ENCODE measurements at places on chromosomes 2 and 18.
A peak's percentile ranks its signal among the peaks of the same experiment; 100 is the strongest.

DNA sequence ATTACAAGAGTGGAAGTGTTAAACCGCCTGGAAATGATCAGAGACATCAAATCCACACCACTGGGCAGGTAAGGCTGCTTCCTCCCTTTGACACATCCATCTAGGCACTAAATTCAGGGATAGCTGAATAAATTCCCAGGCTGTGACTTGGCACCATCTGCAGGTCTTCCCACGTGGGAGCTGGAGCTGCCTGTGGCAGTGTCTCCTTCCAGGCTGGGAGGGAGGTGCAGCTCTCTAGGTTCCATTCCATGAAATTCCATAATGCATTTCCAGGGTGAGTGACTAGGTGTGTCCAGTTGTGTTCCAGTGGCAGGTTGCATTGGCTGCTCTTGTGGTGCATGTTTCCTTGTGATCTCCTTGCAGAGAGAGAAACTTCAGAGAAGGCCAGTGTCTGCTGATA, 188.9 kb upstream of the CXCR4 start:
- H3K27me3 ChIP-seq: no peaks in the 10 kb centered on the region
- H3K27ac ChIP-seq: no peak overlapping the region
- no peaks in the 10 kb centered on the region for H3K36me3 ChIP-seq
- no peak overlapping the region for H3K4me3 ChIP-seq
- no peak for DNase-seq

GRCh38 chr18:49814147-49814499, 790 bp upstream of the ACAA2 start:
- no peaks in the 10 kb centered on the region for H3K36me3 ChIP-seq
- peak; percentile 57 for DNase-seq
- H3K4me3 ChIP-seq: peak overlapping the region; percentile 90

GRCh38 chr2:231687133-231687852, 21.0 kb upstream of the PTMA start:
- no peaks in the 10 kb centered on the region for H3K4me1 ChIP-seq
- peaks cover 3% of the 10 kb centered on the region for H3K27me3 ChIP-seq
- peak; percentile 57 for DNase-seq
- no peaks in the 10 kb centered on the region for H3K36me3 ChIP-seq

- H3K27me3 ChIP-seq: no peaks in the 10 kb centered on the region
- H3K4me3 ChIP-seq: no peak overlapping the region
- H3K27ac ChIP-seq: no peak overlapping the region
- no peak for DNase-seq
Measured at GRCh38 chr2:2590141-2590540, 259.1 kb upstream of the MYT1L start.

DNA sequence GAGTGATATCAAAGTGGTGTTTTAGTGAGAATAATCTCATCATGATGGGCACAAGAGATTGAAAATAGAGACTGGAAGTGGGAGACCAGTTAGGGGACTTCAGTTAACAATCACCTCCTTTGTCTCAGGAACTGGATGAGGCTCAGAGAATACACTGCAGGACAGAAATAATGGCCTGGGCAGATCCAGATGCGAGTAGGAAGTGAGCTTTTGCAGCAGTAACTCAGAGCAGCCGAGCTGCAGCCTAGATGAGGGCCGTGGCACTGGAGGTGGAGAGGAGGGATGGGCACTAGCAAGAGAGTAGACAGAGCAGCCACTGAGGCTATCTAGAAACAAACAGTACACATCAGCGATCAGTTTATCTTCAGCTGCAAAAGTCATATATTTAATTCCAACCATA, 48.6 kb downstream of the CYB5A start:
- no peaks in the 10 kb centered on the region for H3K27me3 ChIP-seq
- no peaks in the 10 kb centered on the region for H3K36me3 ChIP-seq
- no peaks in the 10 kb centered on the region for H3K4me1 ChIP-seq
- no peak overlapping the region for H3K4me3 ChIP-seq
- no peak overlapping the region for H3K27ac ChIP-seq
- DNase-seq: no peak

DNA sequence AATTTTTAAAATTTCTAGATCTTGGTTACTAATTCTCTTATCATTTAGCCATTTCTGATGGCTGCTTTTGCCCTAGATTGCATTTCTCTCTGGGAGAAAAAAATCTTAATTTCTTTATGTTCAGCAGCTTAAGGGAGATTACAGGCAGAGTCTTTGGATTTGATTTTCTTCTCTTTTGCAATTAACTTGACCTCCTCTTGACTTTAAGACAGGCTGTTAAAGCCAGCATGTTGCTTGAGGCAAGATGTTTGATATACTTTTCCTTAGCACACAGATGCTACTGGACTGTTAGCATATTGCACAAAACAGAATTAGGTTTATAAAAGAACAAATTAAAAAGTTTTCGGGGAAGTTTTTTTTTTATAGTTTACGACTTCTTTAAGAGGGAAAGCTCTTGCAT, 50.0 kb downstream of the XRCC5 start:
- peaks cover 63% of the 10 kb centered on the region for H3K36me3 ChIP-seq
- no peak overlapping the region for H3K27ac ChIP-seq

GRCh38 chr2:27323596-27324285, 844 bp upstream of the MPV17 start:
- peak overlapping the region; percentile 97 for H3K4me3 ChIP-seq
- H3K27ac ChIP-seq: peak overlapping the region; percentile 95
- peaks cover 25% of the 10 kb centered on the region for H3K4me1 ChIP-seq

- no peak for DNase-seq
- no peak overlapping the region for H3K4me3 ChIP-seq
- peaks cover 86% of the 10 kb centered on the region for H3K4me1 ChIP-seq
- no peak overlapping the region for H3K27ac ChIP-seq
Measured at GRCh38 chr2:233426619-233427342, 72.5 kb downstream of the DGKD start.

DNA sequence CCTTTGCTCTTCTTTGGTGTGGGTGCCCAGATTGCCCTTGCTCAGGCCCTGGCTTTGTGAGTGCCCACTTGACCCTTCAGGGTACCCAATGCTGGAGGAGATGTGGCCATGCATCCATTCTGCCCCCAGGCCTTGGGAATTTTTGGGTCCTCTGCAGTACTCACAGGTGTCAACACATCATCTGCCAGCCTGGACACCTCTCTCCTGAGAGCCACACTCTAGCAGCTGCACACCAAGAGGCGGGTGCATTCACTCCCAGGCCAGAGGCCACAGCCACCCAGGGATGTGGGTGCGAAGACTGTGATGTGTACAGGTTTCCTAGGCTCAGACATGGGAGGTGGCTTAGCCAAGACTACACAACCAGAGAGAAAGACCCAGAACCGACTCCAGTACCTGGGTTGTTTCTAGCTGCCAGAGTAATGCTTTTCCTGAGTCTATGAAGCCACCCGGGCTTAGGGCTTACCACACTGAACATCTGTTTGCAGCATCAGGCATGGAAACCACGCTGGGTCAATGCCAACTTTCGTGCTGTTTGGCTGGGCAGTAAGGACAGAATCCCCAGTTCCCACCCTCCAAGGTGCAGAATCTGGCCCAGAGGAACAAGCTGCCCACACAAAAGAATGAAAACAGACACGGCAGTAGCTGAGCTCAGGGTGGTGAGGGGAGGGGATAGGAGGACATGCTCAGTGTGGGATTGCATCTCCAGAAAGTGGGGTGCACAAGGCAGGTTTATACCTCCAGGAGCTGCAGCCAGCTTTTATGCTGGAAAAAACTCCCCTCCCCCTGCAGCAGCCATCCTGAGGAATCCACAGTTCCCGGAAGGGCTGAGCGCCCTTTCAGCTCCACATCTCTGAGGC, 40.1 kb downstream of the KCNF1 start:
- no peak for DNase-seq
- H3K36me3 ChIP-seq: no peaks in the 10 kb centered on the region
- peaks cover 14% of the 10 kb centered on the region for H3K4me1 ChIP-seq
- H3K27me3 ChIP-seq: no peaks in the 10 kb centered on the region
- H3K4me3 ChIP-seq: no peak overlapping the region

DNA sequence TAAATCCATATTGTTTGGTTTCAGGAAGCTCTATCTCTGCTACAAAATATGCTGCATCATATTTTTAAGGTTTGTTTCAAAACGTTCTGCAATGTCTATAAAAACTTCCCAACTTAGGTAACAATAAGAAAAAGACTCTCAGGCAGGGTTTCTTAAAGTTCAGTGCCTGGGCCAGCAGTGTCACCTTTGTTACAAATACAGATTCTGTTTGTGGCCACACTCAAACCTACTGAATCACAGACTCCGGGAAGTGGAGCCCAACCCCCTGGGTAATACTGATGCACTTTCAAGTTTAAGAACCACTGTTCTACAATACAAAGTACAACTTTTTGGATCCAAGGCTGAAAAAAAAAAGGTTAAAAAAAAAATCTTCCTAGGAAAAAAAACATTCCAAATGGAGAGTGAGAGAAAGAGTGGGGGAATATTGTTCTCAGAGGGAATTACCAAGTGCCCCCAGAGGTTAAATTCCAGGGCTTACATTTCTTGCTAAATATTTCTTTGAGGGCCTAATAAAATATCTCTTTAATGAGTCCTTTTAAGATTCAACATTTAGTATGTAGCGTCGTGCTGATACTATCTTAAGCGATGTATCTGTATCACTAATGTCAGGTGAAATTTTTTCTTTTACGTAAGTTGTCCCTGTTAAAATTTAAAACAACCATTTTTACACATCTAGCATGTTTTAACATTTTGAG, 476.7 kb downstream of the TXNL1 start:
- no peak overlapping the region for H3K27ac ChIP-seq
- H3K4me3 ChIP-seq: no peak overlapping the region
- H3K27me3 ChIP-seq: no peaks in the 10 kb centered on the region
- no peak for DNase-seq

GRCh38 chr2:113757138-113757657, 756 bp upstream of the SLC35F5 start:
- H3K27ac ChIP-seq: peak overlapping the region; percentile 80
- DNase-seq: no peak
- H3K27me3 ChIP-seq: no peaks in the 10 kb centered on the region
- H3K4me3 ChIP-seq: peak overlapping the region; percentile 95

- no peaks in the 10 kb centered on the region for H3K4me1 ChIP-seq
- H3K27me3 ChIP-seq: no peaks in the 10 kb centered on the region
- H3K27ac ChIP-seq: no peak overlapping the region
- no peak for DNase-seq
- H3K4me3 ChIP-seq: no peak overlapping the region
- no peaks in the 10 kb centered on the region for H3K36me3 ChIP-seq
Measured at GRCh38 chr2:60046529-60046928, 506.9 kb downstream of the BCL11A start.

DNA sequence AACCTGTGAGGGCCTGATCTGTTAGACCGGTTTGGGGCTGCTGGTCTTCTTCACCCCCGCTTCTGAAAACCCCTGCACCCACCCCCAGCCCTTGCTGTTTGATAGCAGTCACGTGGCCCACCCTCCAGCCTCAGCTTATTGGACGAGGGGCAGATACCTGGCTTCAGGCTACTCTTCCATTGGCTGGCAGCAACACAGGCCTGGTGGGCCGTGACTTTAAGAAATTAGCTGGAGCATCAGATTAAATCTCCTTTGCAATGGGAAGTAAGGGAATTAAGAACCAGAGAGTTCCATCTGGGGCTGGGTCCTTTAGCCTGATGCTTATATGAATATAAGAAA, 107.3 kb downstream of the KLHL29 start:
- no peak for DNase-seq
- no peaks in the 10 kb centered on the region for H3K27me3 ChIP-seq
- H3K4me3 ChIP-seq: no peak overlapping the region

DNA sequence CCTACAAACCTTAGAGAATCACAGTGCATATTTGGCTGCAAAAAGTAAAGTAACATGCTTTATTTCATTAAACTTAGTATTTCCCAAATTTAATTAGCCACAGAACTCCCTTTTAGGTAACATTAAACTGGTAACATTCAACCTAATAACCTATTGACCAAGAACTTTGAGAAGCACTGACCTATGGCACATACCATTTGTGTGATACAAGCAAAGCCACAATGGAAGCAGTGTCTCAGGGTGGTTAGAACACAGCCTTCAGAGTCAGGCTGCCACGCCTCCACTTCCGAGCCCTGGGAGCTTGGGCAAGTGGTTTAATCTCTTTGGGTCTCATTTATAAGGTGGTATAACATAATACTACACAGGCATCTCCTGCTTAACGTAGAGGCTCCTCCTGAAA, 301.4 kb downstream of the PDE11A start:
- H3K36me3 ChIP-seq: no peaks in the 10 kb centered on the region
- no peak overlapping the region for H3K4me3 ChIP-seq
- no peak for DNase-seq
- no peaks in the 10 kb centered on the region for H3K27me3 ChIP-seq
- no peak overlapping the region for H3K27ac ChIP-seq

GRCh38 chr2:64781711-64782390, 128.1 kb upstream of the SERTAD2 start:
- DNase-seq: no peak
- no peak overlapping the region for H3K27ac ChIP-seq
- H3K36me3 ChIP-seq: no peaks in the 10 kb centered on the region
- H3K4me1 ChIP-seq: no peaks in the 10 kb centered on the region

DNA sequence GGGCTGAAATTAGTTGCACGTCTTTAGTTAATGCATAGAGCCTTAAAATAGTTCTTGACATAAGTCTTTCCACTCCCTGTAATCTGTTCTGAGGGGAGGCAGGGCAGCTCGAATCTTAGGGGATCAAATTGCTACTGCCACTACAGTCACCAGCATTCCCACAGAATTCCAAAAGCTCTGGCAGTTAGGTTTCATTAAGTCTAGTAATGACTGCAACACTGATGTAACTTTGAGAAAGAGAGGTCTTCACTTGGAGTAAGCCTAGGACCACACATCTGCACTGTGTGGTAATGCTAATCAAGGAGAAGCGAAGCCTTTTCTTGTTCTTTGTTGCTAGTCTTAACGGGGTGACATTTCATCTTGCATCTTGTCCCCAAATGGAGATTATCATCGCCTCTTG, 19.3 kb upstream of the NCK2 start:
- H3K27me3 ChIP-seq: no peaks in the 10 kb centered on the region
- peaks cover 4% of the 10 kb centered on the region for H3K4me1 ChIP-seq
- no peak overlapping the region for H3K4me3 ChIP-seq
- H3K36me3 ChIP-seq: no peaks in the 10 kb centered on the region
